Panc1 (cell line): ENCODE measurements at places on chromosomes 6 and 20. TPM values are rescaled to one million over a fixed set of nuclear protein-coding genes. Genes with fewer than 3 reads are reported as not detected.

Gene FRMD1
- total RNA-seq, result 0.15 TPM

Gene NHLRC1
- total RNA-seq, result 2.1 TPM

Gene DHX35
- total RNA-seq, result 12.2 TPM

Gene CST5
- not detected for total RNA-seq

Gene DEFB124
- not detected for total RNA-seq

Gene GPR63
- total RNA-seq, result 0.95 TPM

Gene SNX5
- 90.8 TPM for total RNA-seq

Gene TRIM38
- 4.4 TPM for total RNA-seq

Gene TBXT
- total RNA-seq, result not detected

Gene DNMT3B
- total RNA-seq, result 3.5 TPM

Gene ELOVL4
- total RNA-seq, result 0.41 TPM

Gene OR11A1
- total RNA-seq, result not detected

Gene MOCS1
- total RNA-seq, result 0.98 TPM

Gene TMEM244
- total RNA-seq, result not detected

Gene GSTA3
- not detected for total RNA-seq

Gene SSTR4
- total RNA-seq, result not detected

Gene HLA-DMA
- total RNA-seq, result 2.8 TPM

Gene PXDC1
- total RNA-seq, result 36.2 TPM

Gene FAM209A
- not detected for total RNA-seq

Gene CST2
- not detected for total RNA-seq

Gene OR12D3
- not detected for total RNA-seq

Gene TDRD6
- total RNA-seq, result not detected

Gene RAD21L1
- total RNA-seq, result 1.0 TPM

Gene SMLR1
- total RNA-seq, result 0.08 TPM

Gene SLC18B1
- 0.67 TPM for total RNA-seq

Gene C20orf204
- total RNA-seq, result 1.9 TPM

Gene CLVS2
- total RNA-seq, result 1.1 TPM

Gene POM121L2
- not detected for total RNA-seq

Gene RHAG
- 0.23 TPM for total RNA-seq

Gene PKHD1
- total RNA-seq, result not detected

Gene FAM83D
- 30.9 TPM for total RNA-seq

Gene ELMO2
- 40.4 TPM for total RNA-seq

Gene CEP57L1
- total RNA-seq, result 37.6 TPM

Gene RBBP8NL
- not detected for total RNA-seq

Gene LPIN3
- 21.0 TPM for total RNA-seq

Gene VEGFA
- 98.7 TPM for total RNA-seq

Gene RIOK1
- total RNA-seq, result 30.0 TPM

Gene BHLHE23
- not detected for total RNA-seq

Gene HMGN4
- total RNA-seq, result 60.5 TPM

Gene BEND3
- 9.9 TPM for total RNA-seq

Gene MOG
- total RNA-seq, result not detected

Gene DNAH8
- total RNA-seq, result not detected

Gene HSPA12B
- total RNA-seq, result 0.21 TPM

Gene GNAS-AS1
- total RNA-seq, result not detected

Gene OVOL2
- total RNA-seq, result 0.77 TPM

Gene FAM83C
- not detected for total RNA-seq

Gene LRP11
- 151 TPM for total RNA-seq
